CD4-positive, CD25-positive, alpha-beta regulatory T cell (primary cell): ENCODE measurements at places on chromosomes 7 and 10. TPM values are rescaled to one million over a fixed set of nuclear protein-coding genes. Genes with fewer than 3 reads are reported as not detected.

WNT16 gene
- total RNA-seq, result not detected

HOXA5 gene
- not detected for total RNA-seq

CISD1 gene
- total RNA-seq, result 4.4 TPM

LRRN3 gene
- total RNA-seq, result 1.7 TPM

SHH gene
- not detected for total RNA-seq

PVRIG gene
- 46.3 TPM for total RNA-seq

CDHR1 gene
- total RNA-seq, result 0.25 TPM

NXPH1 gene
- total RNA-seq, result not detected

HGF gene
- total RNA-seq, result 0.57 TPM

CYP3A7 gene
- not detected for total RNA-seq

KMT2C gene
- total RNA-seq, result 160 TPM

ASL gene
- total RNA-seq, result 15.6 TPM

GJD4 gene
- total RNA-seq, result not detected

VAX1 gene
- total RNA-seq, result not detected

TRA2A gene
- total RNA-seq, result 292 TPM

TMEM254 gene
- total RNA-seq, result 10.7 TPM

GPR37 gene
- not detected for total RNA-seq

ZNF37A gene
- total RNA-seq, result 18.8 TPM

COL26A1 gene
- not detected for total RNA-seq

SLC26A3 gene
- total RNA-seq, result not detected

TRIM4 gene
- 28.6 TPM for total RNA-seq

ST8SIA6 gene
- 10.8 TPM for total RNA-seq

CNTNAP2 gene
- not detected for total RNA-seq

LRRD1 gene
- 0.44 TPM for total RNA-seq

SFTPA2 gene
- not detected for total RNA-seq
